Stimulated activated CD8-positive, alpha-beta memory T cell treated with anti-CD3 and anti-CD28 coated beads, Interleukin-2, amount 100 ng/mL, for 1 hour (primary cell): ENCODE measurements at places on chromosomes 1 and 21.

GRCh38 chr1:29825274-29825940 lies 589.1 kb downstream of the PTPRU start:
- no peak for DNase-seq

- DNase-seq = no peak
Observed at GRCh38 chr1:156149374-156150332, 3.7 kb upstream of the SEMA4A start.

GRCh38 chr21:25390701-25391100 lies 216.6 kb downstream of the MRPL39 start:
- DNase-seq = no peak

GRCh38 chr1:183996396-183996795 lies 41.1 kb downstream of the COLGALT2 start:
- DNase-seq = no peak

DNA sequence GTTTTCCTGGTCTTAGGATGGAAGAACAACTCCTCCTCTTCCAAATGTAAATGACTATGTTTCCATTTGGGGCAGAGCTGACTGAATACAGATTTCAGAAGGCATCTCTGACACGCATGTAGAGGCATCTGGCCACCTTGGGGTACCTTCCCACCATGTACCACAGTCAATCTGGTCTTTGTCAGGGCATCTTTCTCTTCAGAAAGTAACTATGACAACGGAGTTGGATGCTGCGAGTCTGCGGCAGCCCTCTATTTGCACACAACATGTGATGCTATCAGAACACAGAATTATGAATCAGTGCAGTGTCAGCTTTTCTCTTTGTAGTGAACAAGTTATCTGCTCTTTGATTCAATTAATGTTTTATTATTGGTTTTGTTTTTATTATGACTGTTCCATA lies 94.7 kb downstream of the TSEN15 start:
- DNase-seq = no peak

DNA sequence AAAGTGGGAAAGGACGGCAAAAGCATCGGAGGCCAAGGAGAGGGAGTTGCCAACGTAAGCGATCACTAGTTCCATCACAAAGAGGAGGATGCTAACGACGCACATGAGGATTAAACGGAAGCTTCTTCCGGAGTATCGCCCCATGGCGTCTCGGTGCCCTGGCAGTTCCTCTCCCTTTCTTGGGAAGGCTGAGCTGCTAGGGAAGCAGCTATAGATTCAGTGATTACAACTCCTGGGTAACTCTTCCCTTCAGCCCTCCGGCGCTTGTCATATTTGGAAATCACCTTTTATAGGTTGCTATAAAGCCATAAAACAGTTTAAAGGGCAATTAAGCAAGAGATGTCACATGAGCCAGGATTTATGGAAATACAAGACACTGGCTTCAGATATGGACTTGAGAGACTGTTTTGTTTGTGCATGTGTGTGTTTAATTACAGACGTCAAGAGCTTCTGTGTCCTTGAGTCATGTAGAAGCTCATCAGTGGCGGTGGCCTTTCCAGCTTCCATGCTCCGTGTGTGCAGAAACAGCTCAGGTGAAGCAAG lies 30.6 kb upstream of the SLC30A10 start:
- no peak for DNase-seq

GRCh38 chr21:40640266-40640789 lies 206.6 kb downstream of the DSCAM start:
- no peak for DNase-seq

GRCh38 chr21:32411350-32412161 lies 950 bp upstream of the EVA1C start:
- DNase-seq = peak; percentile 30

DNA sequence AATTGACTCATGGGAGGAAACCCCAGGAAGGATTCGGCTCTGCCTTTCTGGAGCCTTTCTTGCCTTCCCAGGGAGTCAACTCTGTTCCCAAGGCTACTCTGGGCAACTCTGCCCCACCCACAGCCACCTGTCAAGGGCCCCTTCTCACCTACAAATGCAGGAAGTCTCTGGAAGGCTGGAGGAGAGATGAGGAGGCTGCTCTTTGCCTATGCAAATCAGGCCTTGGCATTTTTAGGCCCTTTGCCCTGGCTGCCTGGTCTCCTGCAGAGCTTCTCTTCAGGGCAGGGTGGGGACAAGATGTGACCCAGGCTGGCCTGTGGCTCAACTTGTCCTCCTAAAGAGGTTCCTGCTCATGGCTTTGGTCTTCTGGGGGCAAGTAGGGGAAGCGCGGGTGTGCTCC lies 5.4 kb downstream of the SLC6A9 start:
- DNase-seq = no peak

DNA sequence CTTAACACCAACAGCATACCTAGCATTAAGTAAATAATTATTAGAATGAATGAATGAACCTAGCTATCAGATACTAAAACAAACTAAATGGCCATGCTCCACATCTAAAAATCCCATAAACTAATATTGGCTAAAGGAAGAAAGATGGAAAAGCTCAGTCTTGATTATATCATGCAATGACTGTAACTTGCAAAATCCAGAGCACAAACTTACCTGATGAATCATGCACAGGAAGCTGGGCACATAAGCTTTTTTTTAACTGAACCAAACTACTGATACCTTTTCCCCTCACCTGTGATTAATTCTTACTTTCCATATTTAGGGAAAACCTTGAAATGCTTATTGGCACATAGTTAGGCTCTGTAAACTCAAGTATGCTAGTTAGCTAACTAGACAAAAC lies 70.2 kb downstream of the KIF14 start:
- DNase-seq = no peak

DNA sequence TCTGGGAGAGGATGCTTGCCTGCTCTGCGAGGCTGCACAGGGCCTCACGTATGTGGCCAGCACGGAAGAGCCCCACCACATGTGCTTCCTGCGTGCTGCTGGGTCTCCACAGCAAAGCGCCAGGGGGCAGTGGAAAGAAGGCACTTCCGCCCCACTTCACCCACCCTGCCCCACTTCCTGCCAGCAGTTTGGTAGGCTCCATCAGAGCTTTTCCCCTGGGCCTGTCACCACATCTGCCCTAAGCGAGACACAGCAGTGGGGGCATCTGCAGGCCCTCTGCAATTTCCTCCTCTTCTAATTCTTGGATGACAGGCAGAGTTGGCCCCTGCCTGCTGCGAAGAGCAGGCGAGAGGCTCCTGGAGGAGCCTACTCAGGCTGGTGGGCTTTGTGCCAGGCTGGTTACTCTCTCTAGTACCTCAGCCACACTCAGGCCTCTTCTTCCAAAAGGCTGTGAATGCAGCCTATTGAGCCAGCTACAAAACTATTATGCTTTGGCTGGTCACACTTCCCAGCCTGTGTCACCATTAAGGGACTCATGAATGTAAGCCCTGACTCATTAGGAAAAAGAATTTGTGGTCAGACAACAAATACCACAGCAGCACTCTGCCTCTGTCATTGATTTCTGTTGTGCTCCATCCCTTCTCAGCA lies 25.0 kb downstream of the CD244 start:
- peak; percentile 73 for DNase-seq

DNA sequence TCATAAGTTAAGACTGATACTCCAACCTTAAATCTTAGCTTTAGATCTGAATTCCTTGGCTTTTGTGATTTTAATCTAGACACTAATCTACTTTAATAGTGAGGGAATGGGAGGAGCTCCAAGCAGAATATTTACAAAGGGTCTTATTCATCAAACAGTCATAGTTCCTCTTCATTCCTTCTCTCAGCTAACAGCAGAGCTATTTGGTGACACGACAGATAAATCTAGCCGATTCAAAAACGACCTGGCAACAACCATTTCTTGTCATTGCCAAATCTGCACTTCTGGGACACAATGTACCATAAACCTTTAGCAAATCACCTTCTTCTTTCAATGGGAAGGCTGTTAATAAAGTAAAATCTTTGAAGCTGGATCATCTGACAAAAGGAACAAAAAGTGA lies 52.8 kb upstream of the FOXD3 start:
- DNase-seq = no peak

DNA sequence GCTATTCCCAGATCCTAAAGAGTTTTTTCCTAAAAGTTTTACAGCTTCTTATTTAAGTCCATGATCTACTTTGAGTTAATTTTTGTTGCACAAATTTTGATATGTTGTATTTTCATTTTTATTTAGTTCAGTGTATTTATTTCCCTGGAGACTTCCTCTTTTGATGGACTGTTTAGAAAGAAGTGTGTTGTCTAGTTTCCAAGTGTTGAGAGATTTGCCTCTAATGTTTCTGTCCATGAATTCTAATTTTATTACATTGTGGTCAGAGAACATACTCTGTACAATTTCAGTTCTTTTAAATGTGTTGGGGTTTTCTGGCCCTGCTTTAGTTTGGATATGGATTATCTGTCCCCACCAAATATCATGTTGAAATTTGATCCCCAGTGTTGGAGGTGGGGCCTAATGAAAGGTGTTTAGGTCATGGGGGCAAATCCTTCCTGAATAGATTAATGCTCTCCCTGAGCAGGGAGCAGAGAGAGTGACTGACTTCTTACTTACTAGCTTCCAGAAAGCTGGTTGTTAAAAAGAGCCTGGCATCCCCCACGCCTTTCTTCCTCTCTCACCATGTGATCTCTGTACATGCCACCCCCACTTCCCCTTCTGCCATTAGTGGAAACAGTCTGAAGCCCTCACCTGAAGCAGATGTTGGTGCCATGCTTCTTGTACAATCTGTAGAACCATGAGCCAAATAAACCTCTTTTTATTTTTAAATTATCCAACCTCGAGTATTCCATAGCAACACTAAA lies 4.6 kb downstream of the CHD1L start:
- DNase-seq = no peak
